ENCODE measurements at places on chromosomes 11 and 22.
A peak's percentile ranks its signal among the peaks of the same experiment; 100 is the strongest.

- no peak for DNase-seq
These were observed 20.8 kb downstream of the USP35 start for GRCh38 chr11:78209478-78209877.

GRCh38 chr11:29562183-29562582 lies 454.6 kb downstream of the KCNA4 start:
- no peak for DNase-seq

DNA sequence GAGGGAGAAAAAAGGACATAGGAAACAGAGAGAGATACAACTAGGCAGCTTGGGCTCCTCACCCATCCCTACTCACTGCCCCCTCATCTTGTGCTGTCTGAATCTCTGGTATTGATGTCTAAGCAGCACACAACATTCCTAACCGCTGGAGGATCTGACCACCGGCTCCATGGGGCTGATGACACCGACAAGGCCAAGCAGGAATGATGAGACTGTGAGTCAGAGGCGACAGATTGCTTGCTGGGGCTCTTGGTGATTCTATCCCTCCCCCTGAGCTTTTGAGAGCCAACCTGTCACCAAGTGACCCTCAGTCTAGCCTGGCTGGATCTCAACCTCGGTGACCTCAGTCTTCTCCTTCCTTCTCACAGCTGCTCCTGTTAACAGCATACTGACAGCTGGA lies 13.8 kb downstream of the PAMR1 start:
- no peak for DNase-seq

DNA sequence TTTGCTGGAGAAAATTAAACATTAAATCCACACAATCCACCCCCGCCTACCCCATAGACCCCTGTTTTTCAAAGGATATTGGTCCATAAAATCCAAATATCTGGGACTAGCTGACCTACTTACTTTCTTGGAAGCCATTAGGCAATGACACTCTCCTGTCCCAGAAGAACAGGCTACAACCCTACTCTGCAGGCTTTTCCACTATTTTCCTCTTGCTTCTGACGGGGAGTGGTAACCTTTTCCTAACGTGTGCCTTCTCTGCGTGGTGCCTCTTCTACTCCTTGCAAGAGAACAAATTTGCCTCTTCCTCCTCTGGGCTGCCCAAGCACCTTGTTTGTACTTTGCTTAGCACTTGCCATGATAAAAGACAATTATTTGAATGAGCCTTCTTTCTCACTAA lies 51.6 kb downstream of the UBASH3B start:
- no peak for DNase-seq

GRCh38 chr11:63916837-63917691 lies at the start of gene RCOR2:
TSS of gene RCOR2 (minus strand) at chr11:63917164. CDS start at chr11:63916456, 708 bp downstream.
- DNase-seq, result peak; percentile 71

DNA sequence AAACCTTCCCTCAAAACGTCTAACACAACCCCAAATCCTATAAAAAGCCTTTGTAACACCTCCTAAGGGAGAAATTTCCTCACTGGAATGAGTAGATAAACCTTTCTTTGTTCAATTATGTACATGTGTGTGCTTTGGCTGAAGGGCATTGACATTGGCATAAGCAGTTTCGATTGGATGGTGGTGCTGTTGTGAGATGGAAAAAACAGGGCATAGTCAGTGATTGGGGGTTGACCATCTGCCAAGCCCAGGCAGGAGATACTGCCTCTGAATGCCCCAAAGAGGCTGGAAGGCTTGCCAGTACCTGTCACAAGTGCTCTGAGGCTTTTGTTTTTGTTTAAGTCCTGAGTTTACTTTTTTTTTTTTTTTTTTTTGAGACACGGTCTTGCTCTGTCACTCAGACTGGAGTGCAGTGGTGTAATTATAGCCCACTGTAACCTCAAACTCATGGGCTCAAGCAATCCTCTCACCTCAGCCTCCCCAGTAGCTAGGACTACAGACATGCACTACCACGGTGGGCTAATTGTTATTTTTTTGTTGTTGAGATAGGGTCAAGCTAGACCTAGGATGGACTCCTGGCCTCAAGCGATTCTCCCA lies 1.2 kb upstream of the CCDC117 start:
- no peak for DNase-seq

DNA sequence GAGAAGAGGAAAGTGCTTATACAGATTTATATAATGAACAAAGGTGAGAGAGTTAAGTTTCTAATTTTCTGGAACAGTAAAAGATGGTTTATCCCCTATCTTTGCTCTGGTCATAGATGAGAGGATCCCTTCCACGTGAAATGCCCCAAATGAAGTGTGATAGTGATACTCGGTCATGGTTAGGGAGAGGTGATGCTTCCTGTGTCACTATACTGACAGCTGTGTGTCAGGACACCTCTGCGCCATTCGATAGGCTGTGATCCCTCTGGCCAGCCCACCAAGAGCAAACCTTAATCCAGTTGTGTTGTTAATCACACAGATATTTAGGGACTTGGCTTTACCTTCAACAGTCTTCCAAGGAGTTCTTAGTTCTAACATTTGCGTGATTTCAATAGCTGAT lies 57.7 kb downstream of the NCAM1 start:
- no peak for DNase-seq

- DNase-seq, result no peak
These were observed 21.1 kb downstream of the EIF3L start for GRCh38 chr22:37870273-37870672.

GRCh38 chr22:46462726-46463371 lies 74.6 kb downstream of the CELSR1 start:
- DNase-seq, result no peak

DNA sequence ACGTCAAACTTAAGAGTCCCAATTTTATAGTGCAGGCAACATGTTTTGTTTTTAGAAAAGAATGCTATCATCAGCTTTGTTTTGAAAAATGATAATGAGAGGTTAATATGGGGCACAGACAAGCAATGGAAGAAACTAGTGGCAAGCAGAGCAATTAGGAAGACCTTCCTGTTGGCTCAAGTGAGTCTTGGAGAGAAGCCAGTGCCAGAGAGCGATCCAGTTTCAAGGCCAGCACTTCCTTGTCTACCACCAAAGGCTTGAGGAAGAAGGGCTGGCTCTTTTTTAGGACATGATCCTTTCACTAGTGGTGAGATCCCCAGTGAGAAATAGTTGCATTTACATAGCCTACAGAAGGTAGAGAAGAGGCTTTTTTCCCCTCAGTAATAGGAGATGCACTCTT lies 1340.7 kb downstream of the LRRC4C start:
- no peak for DNase-seq

DNA sequence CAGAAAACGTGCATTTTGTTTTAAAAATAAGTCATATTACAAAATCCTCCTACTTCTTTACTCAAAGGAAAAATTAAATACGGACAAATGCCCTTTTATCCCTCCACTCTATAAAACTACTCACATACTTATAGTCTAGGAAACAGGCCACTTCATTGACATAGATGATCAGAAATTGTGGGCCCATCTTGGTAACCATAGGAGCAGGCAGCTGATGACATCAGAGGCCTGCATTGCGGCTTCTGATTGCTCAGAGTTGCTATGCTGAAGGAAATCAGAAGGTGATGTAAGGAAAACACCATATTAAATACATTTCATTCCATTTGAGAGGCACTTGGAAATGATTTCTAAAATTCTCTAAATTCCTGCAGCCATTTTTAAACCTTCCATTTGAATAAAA lies 27.0 kb downstream of the FAM76B start:
- DNase-seq, result no peak

DNA sequence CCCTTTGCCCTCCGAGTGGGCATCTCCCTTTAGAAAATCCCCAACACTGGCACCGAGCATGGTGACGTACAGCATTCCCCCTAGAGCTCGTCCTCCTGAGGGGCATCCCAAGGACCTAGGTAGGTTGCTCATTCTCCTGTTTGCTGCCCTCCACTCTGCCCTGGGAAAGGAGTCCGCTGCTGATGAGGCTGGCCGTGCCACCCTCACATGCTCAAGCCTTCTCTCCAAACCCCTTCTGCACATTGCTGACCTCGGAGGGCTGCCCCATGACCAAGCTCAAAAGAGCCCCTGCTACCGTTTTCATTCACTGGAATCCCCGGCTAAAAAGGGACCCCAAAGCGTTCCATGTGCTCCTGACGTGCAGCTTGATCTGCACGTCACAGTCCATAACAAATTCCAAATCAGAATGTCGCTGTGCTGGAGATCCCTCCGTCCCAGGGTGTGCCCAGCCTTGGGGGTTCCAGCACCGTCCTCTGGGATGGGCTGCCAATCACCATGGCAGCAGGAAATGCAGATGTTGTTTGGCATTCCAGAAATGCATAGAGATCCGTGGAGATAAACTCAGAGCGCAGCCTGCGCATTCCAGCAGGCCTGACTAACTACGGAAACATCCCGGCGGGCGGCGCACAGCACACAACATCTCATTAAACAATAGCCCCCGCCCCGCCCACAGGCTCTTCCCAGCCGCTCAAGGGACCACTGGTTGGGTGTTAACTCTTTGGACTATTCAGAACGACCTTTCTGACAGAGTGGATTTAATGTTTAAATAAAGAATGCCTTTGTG lies 26.3 kb upstream of the GNB1L start:
- DNase-seq, result no peak

DNA sequence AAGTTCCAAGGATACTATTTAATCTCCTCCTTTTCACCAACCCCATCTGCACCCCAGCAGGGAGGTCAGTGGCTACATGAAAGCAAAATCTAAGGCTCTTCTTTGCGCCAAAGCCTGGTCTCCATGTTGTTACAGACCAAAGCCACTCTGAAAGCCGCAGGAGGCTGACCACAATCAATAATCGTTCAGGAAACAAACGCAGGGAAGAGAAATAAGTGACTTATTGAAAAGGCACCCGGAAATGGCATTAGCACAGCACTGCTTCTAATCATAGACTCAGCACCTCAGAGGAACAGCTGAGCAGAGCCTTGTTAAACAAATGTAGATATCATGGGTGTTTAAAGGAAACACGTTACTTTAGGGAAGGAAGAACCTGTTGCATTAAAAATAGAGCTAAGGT lies 183.9 kb downstream of the KIRREL3 start:
- DNase-seq, result no peak

- DNase-seq, result peak; percentile 77
These were observed 11.1 kb downstream of the TXN2 start for GRCh38 chr22:36470162-36470993.

DNA sequence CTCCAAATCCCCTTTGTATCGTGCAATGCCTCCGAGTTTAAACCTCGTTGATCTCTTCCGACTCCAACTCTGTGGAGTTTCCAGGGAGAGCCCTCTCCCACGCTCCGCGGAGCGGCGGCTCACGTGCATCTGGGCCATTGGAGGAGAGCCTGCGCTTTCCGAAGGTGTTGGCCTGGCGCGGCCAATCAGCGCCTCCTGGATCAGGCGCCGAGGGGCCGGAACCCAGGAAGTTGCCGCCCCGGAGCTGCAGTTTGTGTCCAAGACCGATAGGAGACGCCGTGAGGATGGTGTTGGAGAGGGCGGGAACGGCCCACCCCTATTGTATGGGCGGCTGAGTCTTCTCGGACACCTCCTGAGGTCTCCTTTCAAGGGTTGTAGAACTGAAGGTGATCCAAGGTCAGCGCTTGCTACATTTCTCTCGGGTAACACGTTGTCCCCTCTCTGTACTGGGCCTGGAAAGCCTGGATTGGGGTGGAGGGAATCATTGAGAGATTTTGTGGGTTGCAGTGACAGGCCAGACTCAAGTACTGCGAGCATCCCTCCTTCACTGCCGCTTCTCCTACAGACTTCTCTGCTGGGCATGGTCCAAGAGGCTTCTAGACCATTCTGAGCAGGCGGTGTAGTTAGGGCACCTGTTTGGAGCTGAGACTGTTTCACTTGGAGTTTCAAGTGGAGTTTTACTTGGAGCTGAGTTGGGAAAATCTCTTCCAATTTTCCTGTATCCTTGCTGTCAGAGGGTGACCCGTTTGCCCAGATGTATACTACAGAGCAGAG lies 1.7 kb downstream of the ADAMTS15 start:
- DNase-seq, result peak; percentile 12

DNA sequence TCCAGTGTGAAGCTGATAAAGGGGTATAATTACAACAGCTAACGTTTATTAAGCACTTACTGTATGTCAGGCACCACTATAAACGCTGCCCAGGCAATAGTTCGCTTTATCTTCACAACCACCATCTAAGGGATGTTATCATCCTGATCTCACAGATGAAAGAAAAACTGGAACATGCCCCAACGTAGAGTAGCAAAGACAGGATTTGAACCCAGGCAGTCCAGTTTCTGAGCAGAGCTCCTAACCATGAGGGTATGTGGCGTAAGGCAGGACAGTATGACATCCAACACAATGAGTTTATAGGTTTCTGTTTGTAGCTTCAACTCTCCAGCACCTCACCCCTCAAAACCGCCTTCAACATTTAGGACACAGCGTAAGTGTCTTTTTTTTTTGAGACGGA lies 59.5 kb downstream of the AHNAK start:
- no peak for DNase-seq

GRCh38 chr11:79727221-79727620 lies 286.4 kb upstream of the TENM4 start:
- no peak for DNase-seq

GRCh38 chr11:75547617-75548058 lies 14.4 kb upstream of the SERPINH1 start:
- DNase-seq, result peak; percentile 37

DNA sequence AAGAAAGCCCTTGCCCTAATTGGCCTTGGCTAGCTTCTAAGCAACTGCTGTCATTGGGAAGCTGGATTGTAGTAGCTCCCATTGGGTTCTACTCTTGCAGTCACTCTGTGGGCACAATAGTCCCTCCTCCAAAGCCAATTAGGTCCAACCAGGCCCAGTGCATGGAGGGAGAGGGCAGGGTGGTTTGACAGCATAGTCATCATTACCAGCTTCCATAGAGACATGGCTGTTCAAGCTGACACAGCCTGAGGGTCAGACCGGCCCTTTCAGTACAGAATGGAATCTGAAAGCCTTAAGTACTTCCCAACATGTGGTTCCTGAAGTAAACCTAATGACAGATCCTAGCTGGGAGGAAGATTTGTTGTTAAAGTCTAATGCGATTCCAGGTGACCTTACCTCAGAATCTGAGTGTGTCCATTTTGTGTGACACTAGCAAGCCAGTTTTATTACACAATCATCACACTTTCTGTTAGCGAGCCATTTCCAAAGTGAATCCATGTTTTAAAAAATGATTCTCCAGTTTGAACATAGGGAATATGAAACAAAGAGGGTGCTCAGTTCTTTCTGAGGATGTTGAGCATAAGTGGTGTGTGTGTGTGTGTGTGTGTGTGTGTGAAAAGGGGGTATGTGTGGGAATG lies 6.9 kb downstream of the PLET1 start:
- DNase-seq, result no peak

GRCh38 chr22:31790240-31790639 lies 36.4 kb downstream of the DEPDC5 start:
- no peak for DNase-seq
